ENCODE measurements at places on chromosomes 2 and 18.
A peak's percentile ranks its signal among the peaks of the same experiment; 100 is the strongest.

DNA sequence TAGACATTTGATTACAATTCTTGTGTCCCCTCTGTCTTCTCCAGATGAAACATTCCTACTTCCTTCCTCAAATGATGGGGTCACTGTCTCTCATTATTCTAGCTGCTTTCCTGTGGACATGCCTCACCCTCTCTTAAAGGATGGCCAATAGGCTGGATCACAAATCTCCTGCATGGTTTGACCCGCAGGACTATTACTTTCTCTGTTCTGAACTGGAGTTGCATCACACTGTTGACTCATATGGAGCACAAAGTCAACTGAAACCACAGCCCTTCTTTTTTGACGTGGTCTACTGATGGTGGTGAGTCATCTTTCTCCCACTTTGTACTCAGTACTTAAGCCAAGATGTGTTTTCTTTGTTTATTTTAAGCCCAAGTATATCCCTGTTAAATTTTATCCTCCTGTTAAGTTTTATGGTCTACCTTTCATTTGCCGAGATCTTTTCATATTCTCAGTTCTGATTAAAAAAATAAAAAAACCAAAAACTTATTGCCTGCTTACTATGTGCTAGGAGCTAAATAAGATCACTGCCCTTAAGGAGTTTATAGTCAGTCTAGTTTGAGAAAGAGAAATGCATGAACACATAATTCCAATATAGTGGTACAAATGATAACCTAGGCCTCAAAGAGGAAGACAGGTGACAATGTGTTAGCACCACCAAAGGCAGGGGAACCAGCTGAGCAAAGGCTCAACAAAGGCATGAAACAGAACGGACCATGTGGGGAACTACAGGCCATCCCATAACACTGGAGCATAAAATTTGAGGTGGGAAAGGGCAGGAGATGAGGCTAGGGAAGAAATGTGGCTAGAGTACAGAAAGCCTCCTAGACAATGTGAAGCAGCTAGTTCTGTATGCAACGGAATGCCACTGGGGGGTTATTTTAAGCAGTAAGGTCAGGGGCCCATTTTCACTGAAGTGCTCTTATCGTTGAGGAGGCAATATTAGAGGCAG, 67.6 kb upstream of the ZFP36L2 start:
- peak; percentile 9 for DNase-seq

DNA sequence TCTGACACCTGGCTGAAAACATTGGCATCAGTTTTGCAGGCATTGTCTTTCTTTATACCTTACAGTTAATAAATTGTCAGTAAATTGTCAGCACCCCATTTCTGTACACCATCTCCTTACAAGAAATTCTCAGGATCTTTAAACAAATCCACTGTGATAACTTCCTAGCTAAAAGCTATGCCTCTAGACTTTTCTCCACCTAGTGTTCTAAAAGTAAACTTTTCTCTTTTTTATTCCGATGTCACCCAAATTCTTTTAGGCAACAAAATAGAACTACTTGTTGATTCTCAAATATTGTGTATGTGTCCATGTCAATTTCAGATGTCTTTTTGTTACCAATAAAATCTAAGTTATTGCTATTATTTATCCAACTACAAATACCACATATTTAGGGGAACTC, 617.4 kb upstream of the NRXN1 start:
- no peak for DNase-seq

DNA sequence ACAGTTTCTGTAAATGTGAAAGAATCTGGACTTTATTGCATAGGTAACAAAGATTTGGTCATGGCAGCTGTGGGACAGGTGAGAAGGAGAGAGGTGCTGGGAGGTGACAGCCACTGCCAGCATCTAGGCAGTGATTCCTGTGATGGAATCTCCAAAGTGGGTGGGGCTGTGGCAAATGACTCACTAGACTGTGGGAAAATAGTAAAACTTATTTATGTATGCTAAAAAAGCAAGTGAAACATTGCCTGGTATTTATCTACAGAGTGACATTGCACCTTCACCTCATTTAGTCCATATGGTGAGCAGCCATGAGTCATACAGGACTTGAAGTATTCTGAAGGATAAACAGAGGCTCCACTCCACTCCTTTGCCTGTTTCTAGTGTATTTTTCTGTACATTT, 145.3 kb upstream of the MEX3C start:
- no peak for DNase-seq

DNA sequence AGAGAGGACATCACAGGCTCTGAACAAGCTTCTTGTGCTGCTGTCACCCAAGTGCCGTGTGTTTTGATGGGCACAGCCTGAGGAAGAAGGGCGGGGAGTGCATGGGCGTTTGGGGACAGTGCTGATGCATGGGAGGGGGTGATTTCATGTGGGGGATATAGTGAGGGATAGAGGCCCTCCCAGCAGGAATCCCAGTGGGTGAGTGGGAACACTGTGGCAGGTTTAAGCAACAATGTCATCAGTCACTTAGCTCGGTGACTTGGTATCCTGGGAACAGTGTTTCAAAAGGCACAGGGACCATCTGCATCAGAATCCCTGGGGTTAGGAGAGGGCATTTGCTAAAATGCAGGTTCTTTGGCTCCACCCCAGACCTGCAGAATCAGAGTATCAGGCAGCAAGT, 609 bp downstream of the SIGLEC15 start:
- no peak for DNase-seq

DNA sequence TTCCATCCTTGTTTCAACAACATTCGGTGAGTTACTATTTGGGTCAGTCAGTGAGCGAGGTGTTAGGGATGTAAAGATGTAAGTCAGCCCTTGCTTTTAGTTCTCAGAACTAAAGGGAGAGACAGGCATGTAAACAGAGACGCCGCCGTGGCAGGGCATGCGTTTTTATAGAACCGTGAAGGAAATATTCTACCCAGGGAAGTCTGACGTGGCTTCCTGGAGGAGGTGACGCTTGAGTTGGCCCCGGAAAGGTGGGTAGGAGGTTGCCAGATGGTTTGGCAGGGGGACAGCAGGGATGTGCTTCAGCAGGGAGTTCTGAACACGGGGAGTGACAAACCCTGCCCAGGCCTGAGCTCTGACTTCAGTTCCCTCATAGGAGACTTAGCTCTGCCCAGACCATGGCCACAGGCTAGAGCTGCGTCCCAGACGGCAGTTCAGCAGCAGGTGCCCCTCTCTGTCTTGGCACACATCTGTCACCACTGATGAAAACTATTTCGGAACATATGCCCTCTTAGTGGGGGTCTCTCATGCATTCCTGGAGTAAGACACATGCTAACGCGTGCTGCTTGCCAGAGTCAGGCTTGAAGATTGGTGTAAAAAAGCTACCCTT, 23.4 kb upstream of the RPL31 start:
- DNase-seq = no peak

GRCh38 chr2:33530690-33531548, 54.5 kb downstream of the RASGRP3 start:
- DNase-seq = no peak

GRCh38 chr2:171410624-171411023, 23.2 kb downstream of the METTL8 start:
- no peak for DNase-seq

- DNase-seq = no peak
Observed at GRCh38 chr18:36519358-36519757, 221.8 kb downstream of the FHOD3 start.

DNA sequence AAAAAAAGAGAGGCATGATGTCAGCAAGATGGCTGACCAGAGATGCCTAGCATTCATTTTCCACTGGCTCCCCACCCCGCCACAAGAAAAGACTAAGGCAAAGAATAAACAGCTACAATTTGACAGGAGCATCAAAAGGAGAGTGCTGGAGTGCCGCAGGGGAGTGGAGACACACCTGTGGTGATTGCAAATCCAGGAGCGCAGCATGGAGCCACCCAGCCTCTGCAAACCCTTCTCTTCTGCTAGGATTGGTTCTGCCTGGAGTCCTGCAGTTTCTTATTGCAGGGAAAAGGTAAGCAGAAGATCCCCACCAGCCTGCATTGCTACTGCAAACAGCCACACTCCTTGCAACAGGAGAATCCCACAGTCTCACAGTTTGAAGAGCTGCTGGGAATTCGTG, 26.1 kb downstream of the BOLL start:
- DNase-seq = no peak

GRCh38 chr2:136985044-136985443, 219.7 kb downstream of the THSD7B start:
- no peak for DNase-seq

DNA sequence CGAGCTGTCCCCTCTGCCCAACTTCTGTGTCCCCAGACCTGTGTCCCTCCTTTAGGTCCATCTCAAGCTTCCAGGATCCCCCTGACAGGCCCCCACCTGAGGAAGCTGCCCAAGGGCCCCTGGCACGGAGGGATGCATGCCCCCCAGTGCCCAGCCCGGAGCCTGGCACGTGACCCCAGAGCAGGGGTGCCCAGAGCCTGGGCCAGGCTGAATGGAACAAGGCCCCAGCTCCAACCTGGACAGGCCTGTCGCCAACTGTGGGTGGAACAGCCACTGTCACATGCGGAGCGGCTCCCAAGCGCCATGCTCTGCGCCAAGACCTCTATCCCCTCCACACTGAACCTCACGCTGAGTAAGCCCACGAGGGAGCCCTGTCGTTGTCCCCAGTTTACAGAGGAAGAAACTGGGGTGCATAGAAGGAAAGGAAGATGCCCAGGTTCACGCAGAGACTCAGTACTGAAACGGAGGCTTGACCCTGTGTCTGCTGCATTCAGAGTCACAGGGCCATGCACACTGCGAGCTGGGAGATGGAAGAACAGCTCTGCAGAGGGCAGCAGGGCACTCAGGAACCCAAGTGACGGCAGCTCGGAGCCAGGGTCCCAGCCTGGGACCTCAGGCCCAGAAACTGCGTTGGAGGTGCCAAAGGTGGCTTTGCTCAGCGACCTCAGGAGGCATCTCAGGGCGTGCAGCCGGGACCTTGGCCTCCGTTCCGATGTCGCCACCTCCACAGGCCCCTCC, 5.5 kb upstream of the ECEL1 start:
- DNase-seq = no peak

DNA sequence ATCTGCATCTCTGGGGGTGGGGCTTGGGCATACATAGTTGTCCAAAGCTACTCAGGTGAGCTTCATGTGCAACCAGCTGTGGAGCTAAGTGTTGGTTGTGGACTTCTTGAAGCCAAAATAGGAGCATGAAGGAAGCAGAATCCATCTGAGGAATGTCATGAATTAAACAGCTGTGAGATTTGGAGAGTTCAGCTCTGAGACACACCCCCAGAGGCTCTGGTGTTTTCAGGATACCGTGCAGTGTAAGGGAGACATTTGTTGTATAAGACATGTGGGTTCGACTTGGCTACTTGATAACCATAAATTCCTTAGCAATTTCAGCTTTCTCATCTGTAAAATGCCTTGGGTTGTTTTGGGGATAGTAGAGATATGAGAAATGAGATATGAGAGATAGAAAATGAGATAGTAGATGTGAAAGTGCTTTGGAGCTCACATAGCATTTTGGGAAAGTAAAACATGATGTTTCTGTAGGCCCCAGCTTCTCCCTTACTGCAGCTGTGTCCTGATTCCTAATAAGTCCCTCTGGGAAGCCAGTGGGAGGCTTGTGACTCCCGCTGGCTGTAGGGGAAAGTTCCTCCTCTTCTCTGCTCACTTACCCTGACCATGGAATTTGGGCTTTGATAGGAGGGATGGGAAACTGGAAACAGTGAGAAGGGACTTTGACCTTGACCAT, 50.0 kb downstream of the DPYSL5 start:
- no peak for DNase-seq

- DNase-seq = no peak
Observed at GRCh38 chr2:219380926-219381325, 6.8 kb downstream of the DNPEP start.

GRCh38 chr2:181985632-181986205, at the start of gene PPP1R1C:
Gene PPP1R1C (plus strand): TSS chr2:181985853. CDS start chr2:181986111, 258 bp downstream.
- DNase-seq = no peak

GRCh38 chr2:163593982-163594381, 141.8 kb downstream of the FIGN start:
- DNase-seq = no peak

DNA sequence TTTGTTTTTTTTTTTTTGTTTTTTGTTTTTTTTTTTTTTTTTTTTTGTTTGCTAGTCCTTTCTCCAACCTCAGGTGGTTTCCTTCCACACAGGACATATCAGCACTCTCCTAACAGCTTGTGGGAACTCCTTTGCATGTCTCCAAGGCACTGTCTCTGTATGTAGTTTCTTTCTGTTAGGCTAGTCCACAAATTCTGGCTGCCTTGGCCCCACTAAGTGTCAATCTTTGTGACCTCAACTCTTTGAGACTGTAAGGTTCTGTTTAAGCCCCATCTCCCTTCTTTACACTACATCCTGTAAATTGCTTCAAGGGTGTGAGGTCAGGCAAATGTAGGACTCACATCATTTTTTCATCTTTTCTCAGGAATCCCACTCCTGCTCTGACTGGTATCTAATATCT, 85.1 kb downstream of the NCOA1 start:
- no peak for DNase-seq

DNA sequence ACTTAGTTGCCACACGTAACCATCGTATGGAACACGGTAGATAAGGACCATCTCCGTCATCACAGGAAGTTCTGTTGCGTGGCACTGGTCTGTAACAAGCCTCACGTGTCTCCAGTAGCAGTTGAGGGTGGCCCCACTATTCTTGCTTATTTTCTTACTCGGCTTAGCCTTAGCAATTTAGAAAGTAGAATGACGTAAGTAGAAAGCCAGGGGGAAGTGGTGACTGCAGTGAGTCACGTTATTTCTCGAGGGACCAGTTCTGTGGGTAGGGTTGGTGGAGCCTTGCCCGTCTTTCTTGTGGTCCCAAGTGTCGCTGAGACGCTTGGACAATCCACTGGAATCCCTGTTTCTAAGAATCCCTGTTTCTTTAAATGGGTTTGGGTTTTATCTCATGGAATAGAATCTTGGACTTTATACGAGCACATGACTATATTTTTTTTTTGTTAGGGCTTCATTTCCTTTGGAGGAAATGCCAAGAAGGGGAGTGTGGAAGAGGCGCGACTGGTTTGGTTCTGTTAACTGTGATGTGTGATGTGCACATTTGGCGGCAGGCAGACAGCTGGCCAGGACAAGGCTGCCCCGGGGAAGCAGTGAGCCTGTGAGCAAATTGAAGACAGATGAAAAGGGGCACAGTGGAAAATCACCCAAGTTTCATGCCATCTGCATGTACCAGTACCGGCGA, 96.2 kb downstream of the CABLES1 start:
- no peak for DNase-seq

- no peak for DNase-seq
Observed at GRCh38 chr18:73719611-73720010, 428.0 kb downstream of the FBXO15 start.

GRCh38 chr2:31312898-31313297, 78.9 kb downstream of the EHD3 start:
- no peak for DNase-seq
